Sciatic nerve (tissue), 2 donors: ENCODE measurements at places on chromosomes 6 and 20. TPM values are rescaled to one million over a fixed set of nuclear protein-coding genes. Genes with fewer than 3 reads are reported as not detected.

Gene CFAP206
- total RNA-seq, result 0.40 TPM

Gene TDRD6
- 1.9 TPM for total RNA-seq

GRCh38 chr6:105664931-105665330 is 262.0 kb upstream of the PREP start:
- DNase-seq, result no peak

- no peak for DNase-seq
Observed at GRCh38 chr6:132650429-132650828, 8.6 kb downstream of the TAAR1 start.

DNA sequence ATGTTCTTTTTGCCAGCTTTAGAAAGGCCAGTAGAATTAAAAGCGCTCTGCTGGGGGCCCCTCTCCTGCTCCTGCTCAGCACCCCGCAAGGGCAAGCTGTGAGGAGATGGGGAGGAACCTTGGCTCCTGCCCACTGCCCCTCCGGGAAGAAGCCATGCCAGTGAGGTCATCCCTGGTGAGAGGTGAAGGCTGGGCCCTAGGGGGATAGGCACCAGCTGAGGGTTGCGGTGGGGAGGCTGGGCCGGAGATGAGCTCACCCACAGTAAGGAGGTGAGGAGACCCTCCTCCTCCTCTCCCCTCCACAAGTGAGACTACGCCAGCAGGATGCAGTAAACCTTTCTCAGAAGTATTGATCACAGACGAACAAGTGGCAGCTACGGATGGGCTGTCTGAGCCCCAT is 32.1 kb downstream of the LRFN2 start:
- no peak for DNase-seq

DNA sequence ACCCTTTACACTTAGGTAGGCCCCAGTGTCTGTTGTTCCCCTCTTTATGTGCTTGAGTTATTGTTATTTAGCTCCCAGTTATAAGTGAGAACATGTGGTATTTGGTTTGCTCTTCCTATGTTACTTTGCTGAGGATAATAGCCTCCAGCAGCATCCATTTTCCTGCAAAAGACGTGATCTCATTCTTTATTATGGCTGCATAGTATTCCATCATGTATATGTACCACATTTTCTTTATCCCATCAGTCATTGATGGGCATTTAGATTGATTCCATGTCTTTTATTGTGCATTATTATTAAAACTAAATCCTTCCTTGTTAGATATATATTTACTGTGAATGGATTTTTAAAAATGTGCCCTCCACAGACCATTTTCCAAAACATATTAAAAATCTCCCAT is 1137.3 kb upstream of the ADGRB3 start:
- no peak for DNase-seq
